NCI-H526 (cell line): ENCODE measurements at places on chromosomes 7 and 10.

GRCh38 chr7:16106300-16106699 is 315.0 kb downstream of the CRPPA start:
- DNase-seq, result no peak

GRCh38 chr7:150988230-150989226 is 2.3 kb upstream of the NOS3 start:
- DNase-seq, result peak; percentile 52

DNA sequence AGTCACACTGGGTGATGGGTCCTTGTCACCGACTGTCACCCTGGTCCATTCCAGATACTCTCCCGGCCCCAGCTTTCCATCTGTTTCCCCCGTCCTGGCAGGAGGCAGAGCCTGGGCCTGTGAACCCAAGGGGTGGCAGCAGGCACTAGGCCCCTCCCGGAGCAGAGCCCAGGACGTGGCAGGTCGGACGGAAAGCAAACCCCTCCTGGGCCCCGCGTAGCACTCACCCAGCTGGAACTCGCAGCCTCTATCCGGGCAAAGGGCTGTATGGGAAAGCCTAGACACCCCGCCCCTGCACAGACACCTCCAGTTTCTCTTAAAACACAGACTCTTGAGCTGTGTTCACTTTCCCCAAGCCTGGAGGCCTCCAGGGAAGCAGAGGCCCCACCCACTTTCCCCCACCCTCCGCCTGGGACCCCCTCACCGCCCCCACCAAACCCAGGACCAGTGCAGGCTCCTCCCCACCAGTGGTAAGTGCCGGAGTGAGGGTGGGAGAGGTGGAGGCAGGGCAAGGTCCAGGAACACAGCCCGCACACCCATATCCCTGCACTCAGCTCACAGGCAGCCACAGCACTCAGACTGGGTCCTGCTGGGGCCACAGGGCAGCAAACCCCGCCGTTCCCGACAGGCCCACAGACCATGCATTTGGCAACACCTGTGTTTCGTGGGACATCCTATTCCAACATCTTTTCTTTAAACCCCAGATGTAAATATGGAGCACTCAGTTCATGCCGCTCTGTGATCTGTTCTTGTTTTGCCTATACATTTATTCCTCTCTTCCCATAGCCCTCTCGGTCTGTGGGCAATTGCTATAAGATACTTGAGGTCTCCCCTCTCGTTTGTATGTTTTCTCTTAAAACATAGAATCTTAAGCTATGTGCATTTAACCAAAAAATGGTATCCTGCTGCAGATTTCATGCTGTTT is 98.2 kb upstream of the PDGFA start:
- DNase-seq, result no peak

DNA sequence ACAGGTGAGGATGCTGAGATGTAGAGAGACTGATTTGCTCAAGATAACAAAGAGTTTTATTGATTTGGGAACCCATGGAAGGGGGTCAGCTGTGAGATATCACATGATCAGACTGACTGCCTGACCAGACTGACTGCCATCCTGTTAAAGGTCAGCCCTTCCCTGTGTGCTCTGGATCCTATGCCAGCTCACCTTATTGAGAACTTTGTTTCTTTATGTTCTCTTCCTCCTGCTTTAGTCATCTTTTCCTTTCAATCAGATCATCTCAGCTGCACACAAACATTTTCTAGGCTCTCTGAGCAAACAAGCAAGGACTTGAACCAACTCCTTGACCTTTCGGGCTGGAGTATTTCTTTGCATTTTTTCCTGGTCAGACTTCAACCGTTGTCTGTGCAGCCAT is 50.0 kb upstream of the MTPN start:
- DNase-seq, result no peak

- DNase-seq, result no peak
These were observed 62.7 kb downstream of the ENTPD1 start for GRCh38 chr10:95818668-95819067.

DNA sequence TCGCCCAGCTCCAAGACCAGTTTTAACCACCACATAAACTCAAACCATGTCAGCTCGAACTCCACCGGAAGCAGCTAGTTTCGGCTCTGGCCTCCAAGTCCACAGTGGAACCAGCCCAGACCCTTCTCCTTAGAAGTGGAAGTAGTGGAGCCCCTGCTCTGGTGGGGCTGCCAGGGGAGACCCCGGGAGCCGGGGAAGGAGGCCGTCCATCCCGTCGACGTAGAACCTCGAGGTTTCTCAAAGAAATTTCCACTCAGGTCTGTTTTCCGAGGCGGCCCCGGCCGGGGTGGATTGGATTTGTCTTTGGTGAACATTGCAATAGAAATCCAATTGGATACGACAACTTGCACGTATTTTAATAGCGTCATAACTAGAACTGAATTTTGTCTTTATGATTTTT is 87.5 kb downstream of the RGS10 start:
- no peak for DNase-seq

GRCh38 chr10:101725296-101726114 is 30.5 kb upstream of the FBXW4 start:
- peak; percentile 3 for DNase-seq

- DNase-seq, result no peak
These were observed 212.4 kb upstream of the BMPER start for GRCh38 chr7:33692956-33693355.

DNA sequence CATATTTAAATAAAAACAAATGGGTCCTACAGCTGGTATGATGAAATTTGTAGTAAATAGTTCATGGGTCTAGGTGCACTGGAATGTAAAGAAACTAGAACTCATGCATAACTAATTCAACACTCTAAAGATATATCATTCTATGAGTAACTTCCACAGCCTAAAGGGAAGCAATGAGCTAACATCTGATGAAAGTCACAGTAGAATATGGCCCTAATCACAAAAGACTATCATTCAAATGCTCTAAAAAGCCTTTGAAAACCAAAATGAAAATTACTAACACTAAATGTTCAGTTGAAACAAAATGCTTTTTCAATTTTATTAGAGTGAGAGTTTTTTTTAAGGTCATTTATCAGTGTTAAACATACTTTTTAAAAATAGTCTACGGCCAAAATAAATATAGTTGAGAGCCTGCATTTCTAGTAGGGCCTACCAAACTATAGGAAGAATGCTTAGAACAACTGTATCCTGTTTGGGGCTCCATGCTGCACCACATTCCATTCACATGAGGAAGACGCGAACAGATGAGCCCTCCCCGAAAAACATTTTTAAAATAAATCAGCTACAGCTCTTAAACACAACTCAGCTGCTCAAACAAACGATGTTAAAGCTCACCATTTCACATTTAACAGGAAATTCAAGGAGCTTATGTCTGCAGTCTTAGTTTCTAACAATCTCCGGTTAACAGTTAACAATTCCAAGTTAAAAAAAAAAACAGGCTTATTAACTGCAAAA is 134.5 kb downstream of the NRBF2 start:
- DNase-seq, result no peak

GRCh38 chr7:99219985-99220384 is 12.1 kb upstream of the KPNA7 start:
- DNase-seq, result no peak

DNA sequence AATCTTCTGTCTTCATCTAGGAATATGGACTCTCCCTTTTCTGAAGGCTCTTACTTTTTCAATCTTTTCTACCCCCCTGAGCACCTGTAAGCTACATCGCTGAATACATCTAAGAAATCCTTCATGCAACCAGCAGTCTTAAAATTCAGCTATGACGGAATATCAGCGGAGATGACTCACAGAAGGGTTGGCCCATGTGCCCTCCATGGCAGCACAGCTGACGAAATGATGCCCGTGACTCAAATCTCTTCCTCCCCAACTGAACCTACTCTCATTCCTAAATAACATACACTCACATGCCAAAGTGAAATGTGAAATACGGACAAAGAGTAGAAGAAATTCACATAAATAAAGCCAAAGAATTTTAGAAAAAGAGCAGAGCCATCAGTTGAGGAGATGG is 30.3 kb upstream of the NCAPG2 start:
- no peak for DNase-seq

DNA sequence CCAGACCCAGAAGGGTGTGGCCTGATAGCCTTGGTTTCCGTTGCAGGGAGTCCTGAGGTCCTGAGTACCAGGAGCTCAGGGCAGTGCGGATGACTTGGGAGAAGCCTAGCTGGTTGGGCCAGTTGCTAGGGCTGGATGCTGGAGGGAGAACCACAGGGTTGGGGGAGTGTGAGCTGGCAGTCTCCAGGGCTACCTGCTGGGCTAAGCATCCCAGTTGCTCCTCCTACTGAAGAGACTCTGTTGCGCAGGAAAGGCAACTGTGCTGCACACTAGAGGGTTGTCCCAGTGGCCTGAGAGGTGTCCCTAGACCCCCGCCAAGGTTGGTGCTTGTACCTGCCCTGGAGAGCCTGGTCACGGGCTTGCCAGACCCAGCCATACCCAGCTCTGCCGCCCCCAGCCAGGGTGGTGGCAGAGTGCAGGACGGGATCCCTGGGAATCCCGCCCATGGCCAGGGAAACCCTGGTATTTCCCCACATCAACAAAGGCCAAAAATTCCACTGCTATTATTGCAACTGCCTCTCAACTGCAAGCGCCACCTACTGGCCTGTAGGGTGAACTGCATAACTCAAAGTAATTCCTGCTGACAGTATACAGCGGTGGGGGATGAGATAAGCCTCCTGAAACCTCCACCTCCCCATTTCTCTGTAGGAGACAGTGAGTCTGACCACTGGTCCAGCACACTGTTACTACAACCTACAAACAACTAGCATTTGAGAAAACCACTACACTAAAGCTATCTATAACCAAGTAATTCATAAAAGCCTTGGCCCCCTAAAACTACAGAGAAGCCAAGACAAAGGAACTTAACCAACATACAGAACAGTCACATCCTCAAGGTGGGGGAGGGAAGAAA is 67.6 kb upstream of the DDC start:
- no peak for DNase-seq

GRCh38 chr10:100446130-100446761 is 16.6 kb upstream of the WNT8B start:
- no peak for DNase-seq

GRCh38 chr7:150800581-150801241 is at the start of gene TMEM176A:
Gene TMEM176A (plus strand): TSS chr7:150800769. CDS start chr7:150801551, 782 bp downstream.
- DNase-seq, result no peak

GRCh38 chr7:117825132-117825531 is 48.1 kb downstream of the CTTNBP2 start:
- no peak for DNase-seq

DNA sequence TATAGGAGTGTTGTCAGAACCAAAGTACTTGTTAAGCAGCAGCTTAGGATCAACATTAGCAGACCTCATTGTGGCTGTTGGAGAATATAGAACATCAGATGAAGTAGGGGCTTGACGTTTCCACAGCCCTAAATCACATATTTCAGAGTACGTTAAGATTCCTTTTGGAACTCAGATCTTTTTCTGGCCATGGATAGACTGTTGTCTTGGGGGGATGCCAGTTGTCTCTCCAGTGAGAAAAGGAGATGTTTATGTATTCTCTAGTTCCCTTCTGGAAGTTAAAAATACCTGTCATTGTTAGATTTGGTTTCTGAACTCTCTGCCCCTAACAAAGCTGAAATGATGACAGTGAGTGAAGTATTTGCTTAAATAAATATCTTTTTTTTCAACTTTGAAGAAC is 191.3 kb downstream of the AUTS2 start:
- no peak for DNase-seq

GRCh38 chr7:136923111-136923667 is 54.7 kb downstream of the CHRM2 start:
- no peak for DNase-seq

DNA sequence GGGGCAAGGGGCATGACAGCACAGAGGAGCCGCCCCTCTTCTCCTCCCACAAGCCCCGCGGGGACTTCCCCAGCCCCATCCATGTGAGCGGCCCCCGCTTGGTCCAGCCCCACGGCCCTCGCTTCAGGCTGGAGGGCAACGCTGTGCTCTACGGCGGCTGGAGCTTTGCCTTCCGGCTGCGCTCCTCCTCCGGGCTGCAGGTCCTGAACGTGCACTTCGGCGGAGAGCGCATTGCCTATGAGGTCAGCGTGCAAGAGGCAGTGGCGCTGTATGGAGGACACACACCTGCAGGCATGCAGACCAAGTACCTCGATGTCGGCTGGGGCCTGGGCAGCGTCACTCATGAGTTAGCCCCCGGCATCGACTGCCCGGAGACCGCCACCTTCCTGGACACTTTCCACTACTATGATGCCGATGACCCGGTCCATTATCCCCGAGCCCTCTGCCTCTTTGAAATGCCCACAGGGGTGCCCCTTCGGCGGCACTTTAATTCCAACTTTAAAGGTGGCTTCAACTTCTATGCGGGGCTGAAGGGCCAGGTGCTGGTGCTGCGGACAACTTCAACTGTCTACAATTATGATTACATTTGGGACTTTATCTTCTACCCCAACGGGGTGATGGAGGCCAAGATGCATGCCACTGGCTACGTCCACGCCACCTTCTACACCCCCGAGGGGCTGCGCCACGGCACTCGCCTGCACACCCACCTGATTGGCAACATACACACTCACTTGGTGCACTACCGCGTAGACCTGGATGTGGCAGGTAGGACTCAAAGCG is 5.1 kb downstream of the AOC1 start:
- no peak for DNase-seq

- no peak for DNase-seq
These were observed 46.9 kb downstream of the PITRM1 start for GRCh38 chr10:3125527-3126170.

GRCh38 chr10:42594246-42594650 is 44.1 kb downstream of the ZNF33B start:
- DNase-seq, result no peak

DNA sequence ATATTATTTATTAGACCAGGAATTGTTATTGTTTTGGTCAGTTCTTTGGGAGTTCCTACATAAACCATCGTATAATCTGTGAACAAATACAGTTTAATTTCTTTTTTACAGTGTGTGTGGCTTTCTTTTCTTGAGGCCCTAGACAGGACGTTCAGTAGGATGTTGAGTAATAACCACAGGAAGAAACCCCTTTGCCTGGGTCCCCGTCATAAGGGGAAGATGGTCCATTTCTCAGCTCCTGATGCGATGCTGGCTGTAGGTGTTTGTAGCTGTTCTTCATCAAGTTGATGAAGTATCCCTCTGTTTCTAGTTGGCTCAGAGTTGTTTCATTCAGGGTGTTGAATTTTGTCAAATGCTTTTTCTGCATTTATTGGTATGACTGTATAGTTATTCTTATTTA is 219.7 kb upstream of the ADARB2 start:
- no peak for DNase-seq

GRCh38 chr10:61565819-61566560 is 96.7 kb upstream of the CABCOCO1 start:
- DNase-seq, result no peak

DNA sequence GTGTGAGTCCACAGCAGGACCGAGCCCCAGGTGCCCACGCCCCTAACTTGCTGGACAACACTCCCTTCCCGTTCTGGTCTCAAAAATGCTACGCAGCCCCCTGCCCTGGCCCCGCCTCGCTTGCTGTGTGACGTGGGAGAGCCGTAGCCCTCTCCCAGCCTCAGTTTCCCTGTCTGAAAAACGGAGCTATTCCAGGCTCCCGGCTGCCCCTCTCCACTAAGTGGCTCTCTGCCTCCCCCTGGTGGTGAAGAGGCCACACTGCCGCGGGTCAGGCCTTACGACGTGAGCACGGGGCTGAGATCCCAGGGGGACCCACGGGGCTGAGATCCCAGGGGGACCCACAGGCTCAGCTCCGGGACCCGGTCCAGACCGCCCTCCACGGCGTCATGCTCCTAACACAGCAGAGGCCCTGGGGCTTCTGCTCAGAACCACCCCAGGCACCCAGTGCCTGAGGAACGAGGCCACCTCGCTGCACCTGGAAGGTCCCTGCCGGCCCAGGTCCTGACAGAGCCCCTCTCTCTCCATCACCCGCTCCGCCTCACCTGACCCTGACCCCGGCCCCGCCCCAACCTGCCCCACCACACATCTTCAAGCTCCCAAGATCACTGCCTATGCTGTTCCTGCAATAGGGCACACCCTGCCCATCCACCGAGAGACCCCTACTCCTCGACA is 26.7 kb downstream of the MICALL2 start:
- no peak for DNase-seq
